ENCODE measurements at places on chromosomes 7 and 10.

DNA sequence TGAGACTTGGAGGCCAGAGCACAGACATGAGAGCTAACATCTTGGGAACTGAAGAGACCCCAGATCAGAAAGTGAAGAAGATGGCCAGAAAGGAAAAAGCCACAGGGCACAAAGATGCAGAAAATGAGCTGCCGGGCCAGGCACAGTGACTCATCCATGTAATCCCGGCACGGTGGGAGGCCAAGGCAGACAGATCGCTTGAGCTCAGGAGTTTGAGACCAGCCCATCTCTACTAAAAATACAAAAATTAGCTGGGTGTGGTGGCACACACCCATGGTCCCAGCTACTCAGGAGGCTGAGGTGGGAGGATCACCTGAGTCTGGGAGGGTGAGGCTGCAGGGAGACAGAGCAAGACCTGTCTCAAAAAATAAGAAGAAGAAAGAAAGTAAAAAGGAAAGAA, 81.4 kb upstream of the MGMT start:
- no peak for DNase-seq

DNA sequence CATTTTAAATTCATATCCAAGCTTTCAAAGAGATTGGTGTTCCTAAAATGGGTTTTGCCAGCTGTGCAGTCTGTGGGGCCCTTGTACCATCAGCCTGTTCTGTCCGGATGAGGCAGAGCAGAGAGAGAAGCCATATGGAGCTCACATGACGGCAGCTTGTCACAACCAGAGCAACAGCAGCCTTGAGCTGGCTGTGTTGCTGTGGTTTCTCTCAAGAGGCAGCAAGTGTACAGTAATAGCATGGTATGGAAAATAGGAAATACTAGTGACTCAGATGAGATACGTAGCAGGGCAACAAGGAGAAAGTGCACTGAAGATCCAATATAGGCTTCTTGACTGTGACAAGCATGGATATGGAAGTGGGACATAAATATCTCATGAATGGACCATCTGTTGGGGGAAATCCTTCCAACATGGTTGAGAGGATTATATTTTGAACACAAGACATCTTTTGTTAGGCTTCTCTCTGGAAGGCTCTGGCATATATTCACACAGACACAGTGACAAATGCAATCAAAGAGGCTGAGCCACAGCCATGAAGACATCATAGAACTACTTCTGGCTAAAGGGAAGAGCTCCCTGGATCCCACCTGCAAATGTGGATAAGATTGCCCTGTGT, 251.0 kb upstream of the TAC1 start:
- no peak for DNase-seq

- DNase-seq = peak; percentile 82
Measured at GRCh38 chr10:32298075-32298812, 48.7 kb downstream of the EPC1 start.

DNA sequence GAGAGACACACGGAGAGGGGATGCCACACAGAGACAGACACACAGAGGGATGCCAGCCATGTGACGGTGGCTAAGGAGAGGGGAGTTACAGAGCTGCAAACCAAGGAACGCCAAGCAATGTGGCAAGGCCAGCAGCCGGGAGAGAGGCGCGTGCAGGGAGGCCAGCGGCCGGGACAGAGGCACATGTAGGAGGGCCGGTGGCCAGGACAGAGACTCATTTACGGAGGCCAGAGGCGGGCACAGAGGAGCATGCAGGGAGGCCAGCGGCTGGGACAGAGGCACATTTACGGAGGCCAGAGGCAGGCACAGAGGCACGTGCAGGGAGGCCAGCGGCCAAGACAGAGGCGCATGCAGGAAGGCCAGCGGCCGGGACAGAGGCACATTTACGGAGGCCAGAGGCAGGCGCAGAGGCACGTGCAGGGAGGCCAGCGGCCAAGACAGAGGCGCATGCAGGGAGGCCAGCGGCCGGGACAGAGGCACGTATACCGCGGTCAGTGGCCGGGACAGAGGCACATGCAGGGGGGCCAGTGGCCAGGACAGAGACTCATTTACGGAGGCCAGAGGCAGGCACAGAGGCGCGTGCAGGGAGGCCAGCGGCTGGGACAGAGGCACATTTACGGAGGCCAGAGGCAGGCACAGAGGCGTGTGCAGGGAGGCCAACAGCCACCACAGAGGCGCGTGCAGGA, 40.4 kb downstream of the INSIG1 start:
- DNase-seq = no peak

GRCh38 chr7:138008588-138009349, 6.9 kb upstream of the CREB3L2 start:
- DNase-seq = peak; percentile 65

DNA sequence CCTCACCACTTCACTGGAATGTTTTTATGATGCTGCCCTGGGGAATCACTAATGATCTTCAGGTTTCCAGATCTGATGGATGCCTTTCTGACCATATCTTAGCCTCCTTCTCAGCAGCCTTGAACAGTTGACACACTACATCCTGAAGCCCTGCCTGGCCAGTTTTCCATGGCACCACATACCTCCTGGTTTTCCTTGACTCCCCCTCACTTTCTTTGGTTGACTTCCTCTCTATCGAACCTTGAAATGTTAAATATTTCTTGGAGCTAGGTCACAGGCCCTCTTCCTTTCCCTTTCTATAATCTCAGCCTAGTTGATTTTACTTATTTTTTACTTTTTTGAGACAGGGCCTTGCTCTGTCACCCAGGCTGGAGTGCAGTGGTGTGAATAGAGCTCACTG, 108.8 kb upstream of the CDK1 start:
- no peak for DNase-seq

- peak; percentile 56 for DNase-seq
Measured at GRCh38 chr10:89646889-89647657, 2.0 kb upstream of the PANK1 start.

GRCh38 chr7:138000081-138000701, 1.7 kb downstream of the CREB3L2 start:
- DNase-seq = peak; percentile 94

DNA sequence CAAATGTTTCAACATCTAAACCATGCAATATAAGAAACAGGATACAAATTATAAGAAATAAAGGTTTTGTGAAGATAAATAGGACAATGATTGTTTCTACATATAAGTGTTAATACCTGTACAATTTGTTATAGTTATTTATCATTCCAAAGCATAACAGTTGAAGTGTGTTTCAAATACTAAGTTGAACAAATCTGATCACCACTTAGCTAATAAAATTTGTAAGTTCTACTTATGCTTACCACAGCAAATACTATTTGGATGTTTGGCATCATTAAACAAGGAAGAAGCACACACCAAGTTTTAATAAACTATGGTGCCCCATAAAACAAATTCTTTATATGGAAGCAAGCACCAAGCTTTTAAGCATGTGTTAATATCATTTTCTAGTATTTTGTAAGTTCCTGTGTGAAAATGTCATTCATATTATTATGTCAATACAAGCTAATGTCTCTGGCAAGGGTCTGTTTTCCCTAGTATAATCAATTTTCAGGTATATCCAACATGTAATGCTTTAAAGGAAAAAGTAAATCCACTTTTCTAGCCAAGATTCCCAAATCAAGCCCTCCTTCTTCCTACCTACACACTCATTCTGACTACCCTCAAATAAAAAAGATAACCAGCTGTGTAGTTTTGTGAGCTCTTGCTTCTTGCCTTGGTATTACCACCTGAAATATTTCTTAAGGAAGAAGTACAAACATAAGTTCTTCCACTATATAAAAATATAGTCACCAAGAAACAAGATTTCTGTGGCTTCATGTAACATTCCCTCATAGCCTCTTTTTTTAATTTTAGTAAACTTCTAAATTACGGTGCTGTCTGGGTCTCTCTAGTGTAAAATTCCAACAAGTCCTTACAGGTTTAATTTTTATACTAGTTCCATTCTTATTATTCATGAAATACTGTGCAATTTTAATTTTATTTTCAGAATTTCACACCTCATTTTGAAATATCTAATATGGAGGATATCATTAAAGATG, 9.2 kb downstream of the SKAP2 start:
- no peak for DNase-seq

DNA sequence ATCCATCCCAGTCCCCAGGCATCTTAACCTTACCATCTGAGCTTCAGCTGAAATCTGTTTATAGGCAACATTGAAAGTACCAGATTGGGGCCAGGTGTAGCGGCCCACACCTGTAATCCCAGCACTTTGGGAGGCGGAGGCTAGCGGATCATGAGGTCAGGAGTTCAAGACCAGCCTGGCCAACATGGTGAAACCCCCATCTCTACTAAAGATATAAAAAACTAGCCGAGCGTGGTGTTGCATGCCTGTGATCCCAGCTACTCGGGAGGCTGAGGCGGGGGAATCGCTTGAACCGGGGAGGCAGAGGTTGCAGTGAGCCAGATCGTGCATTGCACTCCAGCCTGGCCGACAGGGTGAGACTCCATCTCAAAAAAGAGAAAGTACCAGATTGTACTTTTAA, 39.0 kb downstream of the CRCP start:
- DNase-seq = no peak

GRCh38 chr10:119713744-119714483, 11.9 kb upstream of the INPP5F start:
- DNase-seq = no peak

- no peak for DNase-seq
Measured at GRCh38 chr7:156055206-156055822, 243.1 kb upstream of the SHH start.

DNA sequence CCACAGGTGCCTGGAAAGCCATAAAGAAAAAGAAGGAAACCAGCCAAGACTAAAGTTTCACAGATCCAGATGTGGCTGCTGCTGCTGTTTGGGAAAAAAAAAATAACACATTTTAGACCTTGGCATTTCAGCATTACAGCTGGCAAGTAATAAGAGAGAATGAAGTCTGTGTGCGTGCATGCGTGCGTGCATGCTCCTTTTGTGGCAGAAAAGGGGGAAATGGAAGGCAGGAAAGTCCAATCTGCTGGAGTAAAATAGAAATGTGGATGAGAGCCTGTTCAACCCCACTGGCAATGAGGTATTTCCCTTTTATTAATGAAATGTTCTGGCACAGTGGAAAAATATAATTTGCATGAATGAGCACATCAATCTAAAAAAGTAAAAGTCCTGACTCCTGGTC, 137.0 kb upstream of the SEMA3A start:
- DNase-seq = peak; percentile 14

DNA sequence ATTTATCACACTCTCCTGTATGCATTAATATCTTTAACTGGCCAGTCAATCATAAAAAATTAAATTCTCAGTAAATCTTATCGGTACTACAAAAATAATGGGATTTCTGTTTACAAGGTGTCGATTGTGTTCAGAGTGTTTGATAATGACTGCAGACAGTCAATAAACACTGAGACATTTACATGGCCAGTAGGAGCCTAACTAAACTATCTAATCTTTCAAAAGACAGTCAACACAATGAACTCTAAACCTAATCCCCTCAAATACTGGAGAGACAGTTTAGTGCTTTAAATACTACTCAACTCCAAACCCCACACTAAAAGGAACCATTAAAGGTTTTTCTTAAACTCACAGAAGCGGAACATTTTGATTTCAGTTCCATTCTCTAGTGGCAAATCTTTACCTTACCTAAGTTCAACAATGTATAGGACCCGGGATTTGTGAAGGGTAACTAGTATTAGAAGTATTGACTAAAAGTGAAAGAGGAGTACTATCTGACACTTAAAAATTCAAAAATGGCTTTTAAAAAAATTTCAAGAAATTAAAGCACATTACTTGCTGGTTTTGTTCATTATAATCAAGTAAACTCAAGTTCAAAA, 37.3 kb upstream of the EXOC6 start:
- DNase-seq = no peak

DNA sequence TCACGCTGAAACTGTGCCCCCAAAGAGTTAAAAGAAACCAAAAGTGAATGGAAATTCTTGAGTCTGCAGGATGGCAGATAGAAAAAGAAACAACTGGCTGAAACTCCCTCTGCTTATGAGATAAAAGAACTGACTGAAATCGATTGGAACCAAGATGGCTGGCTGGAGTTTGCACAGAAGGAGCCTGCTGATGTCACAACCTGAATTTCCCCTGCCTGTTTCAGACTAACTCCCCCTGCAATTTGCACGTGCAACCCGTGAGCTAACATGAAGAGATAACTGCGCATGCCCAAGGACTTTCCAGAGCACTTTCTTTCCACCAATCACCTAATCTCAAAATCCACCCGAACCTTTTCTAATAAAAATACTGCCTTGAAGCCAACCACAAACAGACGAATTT, 435.5 kb downstream of the CALN1 start:
- DNase-seq = no peak

DNA sequence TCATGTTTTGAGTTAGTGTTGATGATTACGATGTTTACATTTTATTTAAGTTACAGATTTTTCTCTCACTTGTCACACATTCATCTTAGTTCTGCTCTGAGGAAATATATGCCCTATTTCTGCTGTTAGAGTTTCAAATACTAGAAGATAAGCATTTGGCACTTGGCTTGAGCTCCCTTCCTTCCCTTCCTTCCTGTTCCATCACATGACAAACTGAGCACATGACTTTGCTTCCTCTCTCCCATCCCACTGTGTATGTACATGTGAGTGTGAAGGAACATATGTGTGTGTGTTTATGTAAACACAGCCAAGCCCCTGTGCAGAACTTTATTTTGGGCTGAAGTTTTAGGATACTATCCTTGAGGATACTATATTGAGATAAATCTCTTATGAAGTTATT, 795.9 kb upstream of the IGFBP3 start:
- no peak for DNase-seq

- DNase-seq = no peak
Measured at GRCh38 chr7:45027774-45028114, 27.7 kb downstream of the CCM2 start.

GRCh38 chr10:48333856-48334255, 27.4 kb downstream of the MAPK8 start:
- no peak for DNase-seq

- no peak for DNase-seq
Measured at GRCh38 chr10:23419201-23419600, 19.7 kb upstream of the OTUD1 start.

- peak; percentile 71 for DNase-seq
Measured at GRCh38 chr10:43461950-43462349, 25.0 kb downstream of the ZNF487 start.

DNA sequence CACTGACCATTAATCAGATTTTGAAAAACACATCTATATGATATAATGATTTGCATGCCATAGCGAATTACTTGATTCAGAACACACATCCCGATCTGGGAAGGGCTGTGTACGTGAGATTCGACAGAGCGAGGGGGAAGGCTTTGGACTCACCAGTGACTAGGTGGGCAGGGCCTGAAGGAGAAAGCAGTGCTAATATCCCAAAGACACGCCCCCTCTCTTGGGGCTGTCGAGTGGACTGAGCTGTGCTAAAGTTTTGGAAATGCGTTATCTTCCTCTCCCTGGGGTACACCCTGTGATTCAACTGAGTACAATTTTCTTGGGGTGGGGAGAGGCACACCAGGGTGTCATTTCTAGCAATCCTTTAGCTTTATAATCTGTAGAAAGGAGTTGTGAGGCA, 1.8 kb downstream of the LRRC17 start:
- peak; percentile 41 for DNase-seq

DNA sequence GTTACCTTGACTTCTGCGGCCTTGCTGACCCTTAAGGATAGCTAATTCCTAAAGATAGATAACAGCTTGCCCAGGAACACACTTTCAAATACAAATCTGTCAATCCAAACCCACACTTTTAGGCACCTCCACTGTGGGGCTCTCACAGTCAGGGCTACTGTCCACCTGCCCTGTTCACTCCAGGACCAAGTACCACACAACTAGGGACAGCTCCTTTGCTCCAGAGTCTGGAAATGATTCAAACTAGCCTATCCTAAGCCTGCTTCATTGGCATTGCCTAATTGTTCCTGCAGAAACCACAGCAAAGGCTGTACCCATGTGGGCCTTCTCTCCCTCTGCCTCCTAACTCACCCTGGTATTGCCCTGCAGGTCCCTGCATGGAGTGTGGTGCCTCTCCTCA, 538.9 kb upstream of the IGFBP3 start:
- DNase-seq = no peak

- DNase-seq = no peak
Measured at GRCh38 chr10:71582506-71583475, 136.8 kb downstream of the C10orf105 start.
